Head of caudate nucleus (tissue), 42 donors: ENCODE measurements at places on chromosomes 5 and 9.
A peak's percentile ranks its signal among the peaks of the same experiment; 100 is the strongest.

DNA sequence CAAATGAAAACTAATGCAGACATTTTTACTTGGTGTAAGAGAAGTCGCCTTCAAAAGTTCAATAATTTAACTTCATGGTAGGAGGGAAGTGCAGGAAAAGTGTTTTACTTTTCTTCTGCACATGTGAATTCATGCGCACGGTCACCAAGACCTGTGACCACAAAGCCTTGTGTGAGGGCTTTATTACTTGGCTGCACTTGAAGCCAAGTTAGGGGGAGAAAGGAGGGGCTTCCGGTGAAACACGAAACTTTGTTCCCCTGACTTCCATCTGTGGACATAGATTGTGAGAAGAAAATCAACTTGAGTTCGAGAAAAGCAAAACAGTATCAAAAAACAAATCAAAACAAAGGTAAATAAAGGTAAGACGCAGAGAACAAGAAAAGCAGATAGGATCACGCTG is 239.9 kb downstream of the ROR2 start:
- peak; percentile 24 for DNase-seq

DNA sequence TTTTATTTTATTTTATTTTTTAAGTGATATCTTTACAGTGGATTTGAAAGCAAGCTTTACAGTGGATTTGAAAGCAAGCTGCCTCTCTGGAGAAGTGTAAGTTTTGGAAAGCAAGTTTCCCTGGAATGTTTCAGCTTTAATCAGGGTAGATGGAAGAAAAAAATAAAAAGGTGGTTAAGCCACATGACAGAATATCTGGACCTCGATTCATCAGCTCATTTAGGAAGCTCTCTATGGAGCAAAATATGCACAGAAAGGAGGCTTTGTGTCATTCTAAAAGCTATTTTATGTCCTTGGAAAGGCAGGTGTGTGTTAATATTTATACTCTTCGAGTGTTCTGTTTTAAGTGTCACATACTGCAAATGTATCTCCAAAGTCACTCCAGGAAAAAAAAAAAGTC is 409.2 kb upstream of the KLF4 start:
- no peak for DNase-seq

DNA sequence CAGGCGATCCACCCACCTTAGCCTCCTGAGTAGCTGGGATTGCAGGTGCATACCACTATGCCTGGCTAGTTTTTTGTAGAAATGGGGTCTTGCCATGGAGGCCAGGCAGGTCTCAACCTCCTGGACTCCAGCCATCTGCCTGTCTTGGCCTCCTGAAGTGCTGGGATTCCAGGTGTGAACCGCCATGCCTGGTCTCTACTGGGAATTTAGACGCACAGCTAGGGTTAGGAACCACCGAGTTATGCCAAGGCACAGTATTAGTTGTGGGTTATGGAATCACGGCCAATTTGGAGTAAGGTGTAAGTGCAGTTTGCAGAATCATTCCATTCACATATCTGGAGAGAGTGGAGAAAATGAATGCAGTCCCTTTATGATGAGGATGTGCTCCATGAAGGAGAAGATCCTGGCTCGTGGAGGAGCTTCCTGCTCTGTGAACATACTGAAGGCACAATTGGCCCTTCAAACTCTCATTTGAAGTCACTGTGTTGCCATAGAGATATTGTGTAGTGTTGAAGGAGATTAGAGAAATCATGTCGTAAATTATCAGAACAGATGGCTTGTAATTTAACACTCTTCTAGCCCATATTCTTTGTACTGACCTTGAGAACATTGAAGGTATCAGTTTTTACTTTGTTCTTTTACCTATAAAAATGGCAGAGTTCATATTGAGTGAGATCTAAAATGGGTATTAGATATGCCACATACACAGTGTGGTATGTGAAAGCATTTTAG is 18.8 kb downstream of the TRIO start:
- no peak for DNase-seq

DNA sequence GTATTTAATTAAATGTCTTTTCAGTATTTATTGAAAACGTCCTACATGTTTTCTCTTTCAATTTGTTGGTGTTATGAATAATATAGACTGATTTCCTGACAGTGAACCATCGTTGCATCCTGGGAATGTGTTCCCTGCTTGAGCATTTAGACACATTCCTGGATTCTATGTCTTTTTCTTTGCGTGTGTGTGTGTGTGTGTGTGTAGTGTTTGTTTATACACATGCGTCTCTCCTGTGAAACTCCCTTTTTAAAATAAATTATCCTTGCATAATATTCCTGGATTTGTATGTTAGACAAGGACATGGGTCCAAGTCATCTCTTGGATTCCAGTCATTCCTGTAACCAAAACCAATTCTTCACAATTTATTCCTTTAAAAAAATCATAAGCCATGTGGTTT is 153.4 kb downstream of the HSPA4 start:
- no peak for DNase-seq
